ENCODE measurements at places on chromosomes 4 and X.

DNA sequence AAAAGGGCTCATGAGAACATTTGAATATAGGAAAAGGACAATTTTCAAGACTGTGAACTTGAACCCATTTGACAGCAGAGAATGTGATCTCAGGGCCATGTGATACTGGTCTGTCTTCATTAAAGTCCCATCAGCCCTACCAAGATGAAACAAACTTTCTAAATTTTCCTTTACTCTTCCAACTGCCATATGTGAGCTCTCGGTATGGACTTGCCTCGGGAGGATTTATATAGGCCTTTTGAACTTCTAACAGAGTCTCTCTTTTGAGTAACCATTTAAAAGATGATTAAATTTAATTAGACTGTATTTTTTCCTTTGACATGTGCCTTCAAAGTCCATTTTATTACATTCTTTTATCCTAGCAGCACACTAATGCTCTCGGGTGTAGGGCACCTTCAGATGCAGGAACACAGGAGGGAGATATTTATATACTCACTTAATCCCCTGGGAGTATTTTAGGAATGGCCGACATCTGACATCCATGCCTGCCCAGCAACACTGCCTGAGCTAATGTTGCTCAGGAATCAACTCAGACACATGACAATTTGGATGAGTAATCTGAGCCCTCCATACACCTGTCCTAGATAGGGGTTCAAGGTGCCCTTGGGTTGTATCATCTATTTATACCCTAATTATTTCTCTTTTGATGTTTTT is 155.0 kb downstream of the SLC7A11 start:
- DNase-seq, result no peak

DNA sequence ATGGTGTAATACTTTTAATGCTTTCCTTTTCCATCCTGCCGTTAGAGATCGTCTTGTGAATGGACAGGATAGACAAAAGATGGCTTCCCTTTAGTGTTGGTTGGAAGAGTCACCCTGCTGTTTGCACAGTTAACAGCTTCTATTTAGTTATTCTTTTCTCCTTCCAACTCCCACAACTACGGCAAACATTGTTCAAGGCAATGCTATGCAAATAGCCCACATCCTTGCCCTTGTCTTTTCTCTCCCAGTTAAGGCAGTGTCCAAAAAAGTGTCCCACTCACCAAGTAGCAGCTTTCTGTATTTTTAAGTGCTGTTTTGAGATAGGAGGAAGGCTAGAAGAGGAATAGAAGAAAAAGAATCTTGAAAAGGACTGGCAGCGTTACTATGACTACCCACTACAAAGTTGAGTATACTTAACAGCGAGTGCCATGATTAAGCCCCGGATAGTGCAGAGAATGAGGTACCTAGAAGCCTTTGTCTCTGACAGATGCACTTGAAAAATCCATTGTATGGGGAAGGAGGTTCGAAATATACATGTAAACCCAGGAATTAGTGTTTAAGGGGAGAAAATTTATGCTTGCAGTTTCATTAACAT is 12.1 kb upstream of the RUFY3 start:
- no peak for DNase-seq

- DNase-seq, result no peak
Measured at GRCh38 chr4:146027761-146028160, 89.1 kb upstream of the ZNF827 start.

DNA sequence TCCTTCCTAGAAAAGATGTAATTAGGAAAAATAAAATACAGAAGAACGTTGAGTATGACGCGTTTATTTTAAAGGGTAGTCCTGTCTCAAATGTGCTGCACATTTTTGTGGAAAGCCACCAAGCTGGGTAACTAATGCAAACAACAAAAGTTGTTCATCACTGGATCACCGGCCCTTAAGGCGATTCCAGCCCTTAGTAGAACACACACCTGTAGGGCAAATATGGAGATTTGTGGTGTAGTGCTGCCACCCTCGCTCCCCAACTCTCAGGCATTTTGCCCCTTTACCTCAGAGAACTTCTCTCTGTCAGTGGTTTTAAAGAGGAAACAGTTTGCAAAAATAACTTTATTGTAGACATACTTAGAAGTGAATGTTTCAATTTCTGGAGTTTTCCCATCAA is 1.9 kb downstream of the TBL1X start:
- no peak for DNase-seq

DNA sequence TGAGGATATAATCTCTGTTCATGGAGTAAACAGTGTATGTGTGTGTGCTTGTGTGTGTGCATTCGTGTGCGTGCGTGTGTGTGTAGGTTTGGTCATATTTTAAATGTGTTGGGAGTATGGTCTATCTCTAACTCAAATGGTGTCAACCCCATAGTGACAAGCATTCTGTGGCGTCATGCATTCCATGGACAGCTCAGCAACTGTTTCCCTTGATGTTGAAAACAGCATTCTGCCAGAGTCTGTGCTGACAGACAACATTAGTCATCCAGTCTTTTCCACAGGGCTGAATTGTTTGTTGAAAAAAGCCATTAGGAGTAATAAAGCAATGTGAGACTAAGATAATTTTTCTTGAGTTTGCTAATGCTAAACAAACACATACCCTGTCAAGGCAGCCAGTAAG is 706.6 kb downstream of the PCDH19 start:
- DNase-seq, result no peak

DNA sequence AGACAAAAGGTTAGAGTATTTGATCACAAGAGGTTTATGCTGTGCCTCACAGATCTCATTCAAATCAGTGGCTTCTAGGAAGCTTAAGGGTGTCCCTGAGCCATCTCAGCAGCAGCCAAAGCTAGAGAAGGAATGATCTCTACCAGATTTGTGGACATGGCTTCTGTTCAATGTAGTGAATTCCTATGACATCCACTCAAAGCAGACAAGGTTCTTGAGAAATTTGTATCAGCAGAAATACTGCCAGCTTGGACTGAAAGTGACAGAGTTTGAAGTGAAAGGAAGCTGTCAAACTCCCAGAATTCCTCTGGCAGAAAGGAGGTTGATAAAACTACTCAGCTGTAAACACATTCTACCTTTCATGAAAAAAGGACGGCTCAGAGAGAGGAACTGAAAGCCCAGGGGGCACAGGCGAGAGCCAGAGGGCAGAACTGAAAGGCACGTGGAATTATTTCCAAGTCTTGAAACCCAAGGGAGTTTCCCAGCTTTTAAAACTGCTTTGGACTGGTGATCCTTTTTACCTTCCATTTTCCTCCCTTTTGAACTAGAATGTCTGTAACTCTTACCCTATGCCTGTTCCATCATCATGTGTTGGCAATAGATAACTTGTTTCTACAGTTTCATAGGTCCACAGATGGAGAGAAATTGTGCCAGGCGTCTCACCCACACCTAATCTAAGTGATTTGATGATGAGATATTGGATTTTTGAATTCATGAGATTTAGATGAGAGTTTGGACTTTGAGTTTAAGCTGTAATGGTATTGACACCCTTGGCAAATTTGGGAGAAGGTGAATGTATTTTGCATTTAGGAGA is 14.5 kb upstream of the MED14 start:
- DNase-seq, result no peak

- no peak for DNase-seq
Measured at GRCh38 chr4:147877308-147877771, 145.5 kb downstream of the ARHGAP10 start.

DNA sequence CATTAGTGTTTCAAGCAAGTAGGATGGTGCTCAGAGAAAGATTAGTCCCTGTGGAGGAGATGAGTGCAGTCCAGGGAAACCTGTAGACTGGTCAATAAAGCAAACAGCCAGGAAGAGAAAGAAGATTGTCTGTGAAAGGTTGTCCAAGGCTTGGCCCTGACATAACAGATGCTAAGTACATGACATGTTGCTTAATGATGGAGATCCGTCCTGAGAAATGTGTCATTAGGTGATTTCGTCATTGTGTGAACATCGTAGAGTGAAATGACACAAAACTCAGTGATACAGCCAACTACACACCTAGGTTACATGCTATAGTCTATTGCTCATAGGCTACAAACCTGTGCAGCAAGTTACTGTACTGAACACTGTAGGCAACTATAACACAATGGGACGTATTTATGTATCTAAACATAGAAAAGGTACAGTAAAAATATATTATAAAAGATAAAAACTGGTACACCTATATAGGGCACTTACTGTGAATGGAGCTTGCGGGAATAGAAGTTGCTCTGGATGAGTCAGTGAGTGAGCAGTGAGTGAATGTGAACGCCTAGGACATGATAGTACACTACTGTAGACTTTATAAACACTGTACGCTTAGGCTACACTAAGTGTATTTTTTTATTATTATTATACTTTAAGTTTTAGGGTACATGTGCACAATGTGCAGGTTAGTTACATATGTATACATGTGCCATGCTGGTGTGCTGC is 9.0 kb upstream of the PRSS48 start:
- no peak for DNase-seq

- DNase-seq, result no peak
Measured at GRCh38 chrX:43969504-43970501, 3.4 kb downstream of the NDP start.

DNA sequence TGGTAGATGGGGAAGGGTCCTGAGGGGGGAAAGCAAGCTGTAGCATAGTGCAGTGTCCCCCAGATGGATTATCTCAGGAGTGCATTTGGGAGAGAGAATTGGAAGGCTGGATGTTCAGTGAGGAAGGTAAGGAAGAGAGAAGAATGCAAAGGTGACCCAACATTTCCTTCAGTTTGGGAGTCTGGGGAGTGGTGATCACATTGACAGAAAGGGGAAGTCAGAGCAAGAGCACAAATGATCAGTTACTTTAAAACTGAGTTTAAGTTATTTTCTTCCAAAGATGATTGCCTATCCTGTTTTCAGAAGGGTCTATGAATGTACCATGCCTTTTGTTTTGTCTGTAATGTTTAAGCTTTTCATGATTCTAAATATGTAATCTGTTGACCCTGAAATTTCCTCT is 47.6 kb downstream of the ARHGAP10 start:
- DNase-seq, result no peak

Measured in CD4-positive, alpha-beta T cell treated with Interleukin-1 beta for 1 hour (primary cell).